Activated T-helper 1 cell treated with anti-CD3 and anti-CD28 coated beads, Interleukin-12 subunit alpha, Interleukin-12 subunit beta, Interleukin-2, Interleukin-4 antibody, amounts not matched to agents 30 ng/mL and 10 ng/mL and 1 ng/mL, durations not matched to agents 14 hours and 24 hours and 36 hours (primary cell): ENCODE measurements at places on chromosomes 3 and 15.
A peak's percentile ranks its signal among the peaks of the same experiment; 100 is the strongest.

DNA sequence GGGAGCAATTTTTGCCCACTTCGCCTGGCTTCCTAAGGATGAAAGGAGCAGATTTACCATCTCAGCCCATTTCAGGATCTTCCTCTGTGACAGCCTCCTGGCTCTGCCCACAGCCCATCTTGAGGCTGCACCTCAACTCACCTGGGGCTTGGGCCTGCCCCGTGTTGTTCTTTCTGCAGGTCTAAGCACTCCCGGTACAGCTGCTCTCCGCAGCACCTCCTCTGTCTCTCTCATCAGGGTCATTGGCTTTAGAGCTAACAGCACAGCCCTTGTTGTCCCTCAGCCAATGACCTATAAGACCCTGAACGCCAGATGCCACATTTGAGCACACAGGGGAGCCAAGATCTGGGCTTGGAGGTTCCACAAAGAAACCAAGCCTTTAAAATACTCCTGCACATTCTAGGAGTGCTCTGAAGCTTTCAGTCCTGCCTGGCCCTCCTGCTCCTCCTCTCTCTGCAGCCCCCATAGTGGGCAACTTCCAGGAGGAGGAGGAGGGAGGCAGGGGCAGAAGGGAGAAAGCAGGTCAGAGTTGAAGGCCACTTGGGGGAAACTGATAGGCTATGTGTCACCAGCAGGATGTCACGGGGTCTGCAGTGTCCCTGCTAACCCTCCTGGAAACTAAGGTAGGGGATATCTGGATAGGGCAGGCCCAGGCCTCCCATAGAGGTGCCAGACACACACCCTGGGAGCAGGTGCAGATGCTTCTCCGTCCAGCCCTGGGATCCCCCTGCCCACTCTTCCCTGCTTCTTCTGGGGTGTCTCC, 115.6 kb downstream of the ETFA start:
- DNase-seq = no peak

DNA sequence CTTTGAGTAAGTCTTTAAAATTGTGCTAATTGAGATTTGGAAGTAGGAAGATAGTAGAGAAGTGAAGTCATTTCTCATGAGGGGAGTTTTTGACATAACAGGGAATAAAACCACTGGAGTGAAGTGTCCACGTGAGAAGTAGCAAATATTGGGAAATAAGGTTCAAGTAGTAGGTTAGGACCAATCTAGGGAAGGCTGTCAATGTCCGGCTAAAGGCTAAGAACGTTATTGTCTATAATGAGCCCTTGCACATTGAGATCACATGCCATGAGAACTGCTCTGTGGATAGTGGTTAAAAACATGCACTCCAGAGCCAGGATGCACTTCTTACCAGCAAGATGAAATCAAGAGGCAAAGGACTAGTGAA, 459.9 kb upstream of the TPRG1 start:
- DNase-seq = no peak

DNA sequence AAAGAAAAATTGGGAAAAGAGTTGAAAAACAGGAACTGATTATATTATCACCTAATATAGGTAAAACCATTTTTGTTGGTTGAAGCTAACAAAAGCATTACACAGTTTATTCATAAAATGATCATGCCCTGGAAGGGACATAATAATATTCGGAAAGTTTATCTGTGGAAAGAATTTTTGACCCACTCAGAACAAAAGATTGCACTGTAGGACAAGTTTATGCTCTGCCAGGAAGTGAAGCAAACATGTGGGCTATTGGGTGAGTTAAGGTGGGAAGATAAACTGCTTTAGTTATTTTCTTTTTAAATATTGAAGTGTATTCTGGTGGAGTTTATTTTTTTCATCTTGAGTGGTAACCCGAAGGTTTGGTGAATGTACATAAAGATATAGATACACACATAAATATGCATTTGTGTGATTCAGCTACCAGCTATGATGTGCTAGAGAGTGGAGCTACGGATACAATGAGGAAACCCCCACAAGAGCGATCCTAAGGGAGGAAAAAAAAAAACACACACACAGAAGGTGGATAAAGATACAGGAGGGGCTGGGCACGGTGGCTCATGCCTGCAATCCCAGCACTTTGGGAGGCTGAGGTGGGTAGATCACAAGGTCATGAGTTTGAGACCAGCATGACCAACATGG, 506.4 kb upstream of the THBS1 start:
- no peak for DNase-seq

GRCh38 chr3:9828801-9829755, 14.7 kb downstream of the RPUSD3 start:
- DNase-seq = no peak

GRCh38 chr3:190970560-190970959, 108.1 kb upstream of the GMNC start:
- DNase-seq = no peak

GRCh38 chr3:28940530-28940929, 340.3 kb upstream of the RBMS3 start:
- DNase-seq = no peak

- no peak for DNase-seq
Observed at GRCh38 chr3:41525303-41526064, 326.2 kb downstream of the CTNNB1 start.

DNA sequence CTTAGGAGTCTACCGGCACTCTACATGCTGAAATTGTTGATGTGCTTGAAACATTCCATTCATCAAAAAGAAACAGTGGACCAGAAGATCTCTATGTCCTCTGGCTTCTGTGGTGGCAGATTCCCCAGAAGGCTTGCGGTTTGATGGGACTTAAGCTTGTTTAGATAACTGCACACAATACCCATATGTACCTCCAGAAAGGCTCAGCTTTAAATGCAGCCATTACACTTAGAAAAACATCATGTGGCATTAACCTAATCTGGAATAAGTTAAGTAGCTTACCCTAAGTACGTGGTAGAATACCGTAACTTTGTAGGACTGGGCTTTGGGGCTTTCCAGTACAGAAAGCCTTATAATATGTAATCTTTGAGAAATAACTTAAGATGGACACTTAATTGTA, 187.3 kb downstream of the RBMS3 start:
- DNase-seq = no peak

GRCh38 chr15:39837454-39837853, 54.8 kb upstream of the FSIP1 start:
- no peak for DNase-seq

GRCh38 chr3:123141276-123141675, 60.5 kb upstream of the SEC22A start:
- DNase-seq = no peak

- DNase-seq = no peak
Observed at GRCh38 chr3:188942191-188942590, 229.6 kb upstream of the TPRG1 start.

- DNase-seq = no peak
Observed at GRCh38 chr15:89051875-89052274, 36.4 kb upstream of the ABHD2 start.

DNA sequence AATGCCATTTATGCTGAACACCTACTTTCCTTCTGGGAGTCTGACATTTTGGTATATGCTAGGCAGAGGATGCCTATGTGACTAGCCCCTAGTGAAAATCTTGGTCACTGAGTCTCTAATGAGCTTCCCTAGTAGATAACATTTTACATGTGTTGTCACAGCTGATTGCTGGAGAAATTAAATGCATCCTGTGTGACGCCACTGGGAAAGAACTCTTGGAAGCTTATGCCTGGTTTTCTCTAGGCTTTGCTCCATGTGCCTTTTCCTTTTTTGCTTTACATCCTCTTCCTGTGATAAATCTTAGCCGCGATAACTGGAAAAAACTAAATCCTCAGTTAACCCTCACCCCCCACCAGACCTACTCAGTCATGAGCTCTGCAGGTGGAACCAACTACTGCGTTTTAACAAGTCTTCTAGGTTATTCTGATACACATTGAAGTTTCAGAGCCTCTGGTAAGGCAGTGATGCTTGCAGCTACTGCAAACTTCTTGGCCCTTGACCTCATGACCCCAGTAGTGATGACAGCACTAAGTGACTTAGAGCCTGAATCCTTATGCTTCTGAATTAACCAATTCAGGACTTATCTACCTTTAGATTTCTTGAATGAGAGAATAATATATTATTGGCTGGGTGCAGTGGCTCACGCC, 292.4 kb upstream of the SOX14 start:
- no peak for DNase-seq

DNA sequence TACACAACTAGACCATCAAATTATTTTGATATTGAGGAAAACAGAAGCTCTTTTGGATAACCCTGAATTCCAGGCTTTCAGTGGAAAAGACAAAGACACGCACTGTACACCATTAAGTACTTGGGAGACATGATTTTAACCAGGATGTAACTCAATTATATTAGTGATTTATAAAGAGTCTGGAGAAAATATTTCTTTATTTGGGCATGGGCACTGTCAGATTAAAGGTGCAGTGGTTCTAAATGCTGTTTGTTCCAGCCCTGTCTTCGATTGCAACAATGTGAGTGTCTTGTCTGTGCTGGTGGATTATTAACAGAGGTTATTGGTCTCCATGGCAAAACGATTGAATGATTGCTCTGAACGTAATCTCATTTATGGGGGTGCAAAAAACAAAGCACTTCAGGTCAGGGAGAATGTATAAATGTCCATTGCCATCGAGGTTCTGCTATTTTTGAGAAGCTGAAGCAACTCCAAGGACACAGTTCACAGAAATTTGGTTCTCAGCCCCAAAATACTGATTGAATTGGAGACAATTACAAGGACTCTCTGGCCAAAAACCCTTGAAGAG, at the start of gene TM4SF4:
TSS of gene TM4SF4 (plus strand) at position 448 of the 568 bp plus-strand sequence. CDS start 181 bp downstream, outside the sequence.
- no peak for DNase-seq

DNA sequence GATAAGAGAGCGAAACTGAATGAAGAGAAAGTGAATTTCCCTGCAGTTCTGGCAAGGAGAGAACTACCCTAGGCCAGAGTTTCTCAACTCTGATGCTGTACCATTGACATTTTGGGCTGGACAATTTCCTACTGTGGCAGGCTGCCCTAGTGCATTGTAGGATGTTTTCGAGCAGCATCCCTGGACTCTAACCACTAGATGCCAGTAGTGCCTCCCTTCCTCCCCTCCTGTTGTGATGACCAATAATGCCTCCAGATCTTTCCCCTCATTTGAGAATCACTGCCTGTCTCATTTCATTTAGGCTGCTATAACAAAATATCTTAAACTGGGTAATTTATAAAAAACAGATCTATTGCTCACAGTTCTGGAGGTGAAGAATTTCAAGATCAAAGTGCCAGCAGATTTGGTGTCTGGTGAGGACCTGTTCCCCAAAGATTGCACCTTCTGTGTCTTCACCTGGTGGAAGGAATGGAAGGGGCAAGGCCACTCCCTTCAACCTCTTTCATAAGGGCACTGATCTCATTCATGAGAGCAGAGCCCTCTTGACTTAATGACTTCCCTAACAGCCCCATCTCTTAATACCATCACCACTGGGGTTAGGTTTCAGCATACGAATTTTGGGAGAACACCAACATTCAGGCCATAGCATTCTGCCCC, 188.9 kb upstream of the MEIS2 start:
- no peak for DNase-seq

GRCh38 chr15:89551550-89551949, 23.7 kb upstream of the TICRR start:
- no peak for DNase-seq

DNA sequence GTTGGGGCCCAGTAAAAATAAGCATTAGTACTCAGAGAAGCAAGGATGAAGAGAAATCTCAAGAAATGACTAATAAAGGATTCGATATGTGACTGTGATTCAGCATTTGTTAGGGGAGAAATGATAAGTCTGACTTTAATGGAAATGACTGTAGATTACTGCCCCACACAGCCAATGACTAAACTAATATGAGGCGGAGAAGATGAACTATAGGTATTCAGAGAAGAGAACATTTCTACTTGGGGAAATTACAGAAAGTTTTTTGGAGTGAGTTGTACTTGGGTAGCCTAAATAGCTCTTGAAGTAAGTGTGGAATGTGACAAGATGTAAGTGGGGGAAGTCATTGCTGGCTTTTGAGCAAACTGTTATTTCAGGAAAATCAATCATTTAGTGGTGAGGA, 380.0 kb downstream of the PDCD6IP start:
- no peak for DNase-seq

- DNase-seq = no peak
Observed at GRCh38 chr3:127480196-127480954, 110.2 kb downstream of the TPRA1 start.

DNA sequence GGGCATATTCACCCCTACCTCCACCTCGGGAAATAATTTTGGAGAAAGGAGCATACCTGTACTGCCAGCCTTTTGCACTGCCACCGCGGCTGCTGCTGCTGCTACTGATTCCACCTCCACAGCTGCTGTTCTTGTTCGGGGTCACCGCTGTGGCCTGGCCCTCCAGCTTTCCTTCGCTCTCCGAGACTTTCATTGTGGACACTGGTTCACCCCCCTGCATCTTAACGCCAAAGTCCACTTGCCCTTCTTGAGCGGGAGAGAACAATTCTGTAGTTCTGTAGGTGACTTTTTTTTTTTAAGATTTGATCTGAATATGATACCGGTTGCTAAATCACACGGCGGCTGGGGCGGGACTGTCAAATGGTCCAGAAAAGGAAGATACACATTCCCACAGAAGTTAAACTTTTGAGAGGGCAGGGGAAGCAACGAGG, 701 bp downstream of the OSBPL11 start:
- peak; percentile 1 for DNase-seq

DNA sequence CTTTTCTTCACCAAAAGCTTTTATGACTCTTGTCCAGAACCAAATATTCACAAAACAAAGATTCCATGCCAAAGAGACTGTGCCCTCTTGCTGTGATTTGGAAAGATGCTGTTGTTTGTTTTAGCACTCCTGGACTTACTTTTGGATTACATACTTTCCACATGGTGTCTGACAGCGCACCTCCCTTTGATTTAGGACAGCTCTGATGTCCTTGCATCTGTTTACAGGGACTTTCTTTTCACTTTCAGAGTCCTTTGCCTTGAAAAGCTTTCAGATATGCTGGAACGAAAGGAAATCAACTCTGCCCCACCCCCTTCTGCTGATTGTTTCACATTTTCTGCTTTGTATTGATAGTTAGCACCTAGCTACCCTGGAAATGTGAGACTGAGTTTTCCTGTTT, 133.0 kb upstream of the NR2E3 start:
- no peak for DNase-seq

- no peak for DNase-seq
Observed at GRCh38 chr15:60155661-60156060, 151.6 kb downstream of the FOXB1 start.

DNA sequence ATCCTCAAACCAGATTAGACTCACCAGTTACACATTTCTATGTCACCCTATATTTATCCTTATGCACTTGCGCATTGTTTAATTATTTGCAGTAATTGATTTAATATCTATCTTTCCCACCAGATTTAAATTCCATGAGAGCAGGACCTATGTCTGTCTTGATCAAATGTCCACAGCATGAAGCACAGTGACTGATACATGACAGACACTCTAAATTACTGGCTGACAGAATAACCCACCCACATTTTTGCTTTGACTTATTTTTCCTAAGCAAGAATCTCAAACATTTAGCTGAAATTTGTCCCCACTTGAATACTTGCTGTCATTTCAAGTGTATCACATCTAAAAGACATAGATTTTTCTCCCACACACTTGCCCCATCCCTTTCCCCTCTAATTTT, 7.5 kb downstream of the CD200R1 start:
- DNase-seq = no peak
